Iris pigment epithelial cell (primary cell): ENCODE measurements at places on chromosomes 1 and 21.

GRCh38 chr1:153795330-153795837, 20.2 kb downstream of the SLC27A3 start:
- DNase-seq, result no peak

DNA sequence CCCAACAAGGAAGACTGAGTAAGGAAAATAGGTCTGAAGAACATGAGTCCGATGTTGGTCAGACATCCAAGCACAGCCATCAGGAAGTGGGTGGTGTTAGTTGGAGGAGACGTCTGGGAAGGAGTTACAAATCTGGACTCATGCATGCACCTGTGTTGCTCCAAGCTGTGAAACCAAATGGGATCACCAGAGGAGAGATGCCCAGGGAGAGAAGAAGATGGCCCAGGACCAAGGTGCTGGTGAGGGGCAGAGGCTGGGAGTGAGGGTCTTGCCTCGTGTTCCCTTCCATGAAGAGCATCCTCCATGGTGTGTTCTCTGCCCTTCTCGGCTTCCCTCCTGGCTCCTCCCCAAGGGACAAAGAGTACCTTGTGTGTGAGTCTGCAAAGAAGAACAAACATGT, 405.6 kb downstream of the NPHP4 start:
- no peak for DNase-seq

- peak; percentile 28 for DNase-seq
Observed at GRCh38 chr1:179366093-179366800, 476 bp downstream of the AXDND1 start.

DNA sequence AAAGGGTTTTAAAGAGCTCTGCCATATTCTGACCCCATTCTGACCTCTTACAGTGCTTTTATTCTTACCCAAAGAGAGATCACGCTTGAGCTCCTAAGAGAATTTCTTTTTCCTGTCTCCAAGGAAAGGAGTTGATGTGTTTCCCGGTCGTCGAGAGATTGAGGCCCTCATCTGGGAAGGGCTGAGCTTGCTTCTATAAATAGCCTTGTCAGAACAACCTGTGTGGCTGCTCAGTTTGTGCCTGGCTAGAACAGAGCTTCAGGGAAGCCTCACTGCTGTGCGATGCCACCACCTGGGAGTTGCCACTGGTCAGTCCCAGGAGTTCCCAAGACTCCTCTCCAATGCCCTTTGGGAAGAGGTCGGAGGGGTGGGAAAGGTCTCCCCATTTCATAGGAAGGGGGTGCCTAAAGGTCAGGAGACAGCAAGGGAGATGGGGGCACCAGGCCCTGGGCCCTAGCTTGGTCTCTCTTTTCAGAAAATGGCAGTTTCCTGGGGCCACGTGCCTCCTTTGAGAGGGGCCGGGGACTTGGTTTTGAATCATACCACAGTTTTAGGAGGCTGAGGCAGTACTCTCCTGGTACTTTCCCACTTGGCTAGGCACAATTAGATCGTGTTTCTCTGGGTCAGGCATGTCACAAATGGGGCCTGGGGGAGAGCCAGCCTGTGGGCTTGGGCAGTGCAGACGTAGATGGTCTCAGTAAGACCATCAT, 52.1 kb downstream of the EIF2D start:
- no peak for DNase-seq

DNA sequence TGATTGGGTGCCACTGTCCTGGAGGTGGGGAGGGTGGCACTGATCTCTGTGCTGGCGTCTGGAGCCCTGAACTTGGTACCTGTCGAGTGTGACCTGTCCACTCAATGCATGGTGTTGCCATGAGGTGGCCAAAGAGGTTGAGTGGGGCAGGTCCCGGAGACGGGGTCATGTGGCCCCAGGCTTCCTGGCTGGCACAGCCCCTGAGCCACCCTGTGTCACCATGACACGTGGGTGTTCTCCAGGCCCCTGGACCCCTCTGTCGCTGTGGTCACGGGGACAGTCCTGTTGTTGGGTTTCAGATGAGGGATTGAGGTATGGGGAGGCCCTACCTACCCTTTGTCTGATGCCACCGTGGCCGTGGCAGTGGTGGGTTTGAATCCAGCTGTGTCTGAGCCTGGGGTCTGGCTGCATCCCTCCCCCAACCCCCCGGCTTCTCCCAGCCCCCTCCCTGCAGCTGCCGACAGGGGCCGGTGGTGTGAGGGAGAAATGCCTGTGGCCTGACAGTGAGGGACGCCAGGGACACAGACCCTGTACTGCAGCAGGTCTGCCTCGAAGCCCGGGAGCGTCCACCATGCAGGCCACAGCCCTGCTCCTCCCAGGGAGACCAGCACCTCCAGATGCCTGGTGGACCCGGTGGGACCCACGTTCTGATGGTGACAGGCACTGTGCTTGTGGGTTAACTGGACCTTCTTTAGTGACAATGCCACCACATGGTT, 12.0 kb downstream of the TRPM2 start:
- DNase-seq, result no peak

DNA sequence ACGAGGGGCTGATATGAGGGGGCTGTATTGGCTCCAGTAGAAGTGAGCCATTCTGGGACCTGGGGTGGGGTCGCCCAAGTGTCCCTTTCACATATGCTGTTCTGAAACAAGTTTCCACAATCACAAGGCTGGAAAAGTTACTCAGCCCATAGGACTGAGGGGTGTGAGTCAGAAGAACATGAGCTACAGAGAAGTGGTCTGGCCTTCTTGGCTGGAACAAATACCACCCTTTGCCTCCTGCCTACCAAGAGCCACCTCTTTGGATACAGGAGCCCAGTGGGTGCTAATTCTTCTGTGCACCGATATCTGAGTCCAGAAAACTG, 42.4 kb downstream of the MEF2D start:
- DNase-seq, result peak; percentile 80

GRCh38 chr1:199693724-199694123, 333.8 kb upstream of the NR5A2 start:
- DNase-seq, result no peak
